ENCODE measurements at places on chromosomes 2 and 18.

GRCh38 chr2:113979191-113980128 lies 89.6 kb downstream of the ACTR3 start:
- DNase-seq = peak; percentile 47

- DNase-seq = peak; percentile 94
These were observed at the start of the genes NIF3L1 and PPIL3 for GRCh38 chr2:200888704-200889625. Gene NIF3L1 (plus strand): TSS chr2:200889371. CDS start chr2:200891944, 2,573 bp downstream. Gene PPIL3 (minus strand): TSS chr2:200889077. CDS start chr2:200887615, 1,462 bp downstream.

DNA sequence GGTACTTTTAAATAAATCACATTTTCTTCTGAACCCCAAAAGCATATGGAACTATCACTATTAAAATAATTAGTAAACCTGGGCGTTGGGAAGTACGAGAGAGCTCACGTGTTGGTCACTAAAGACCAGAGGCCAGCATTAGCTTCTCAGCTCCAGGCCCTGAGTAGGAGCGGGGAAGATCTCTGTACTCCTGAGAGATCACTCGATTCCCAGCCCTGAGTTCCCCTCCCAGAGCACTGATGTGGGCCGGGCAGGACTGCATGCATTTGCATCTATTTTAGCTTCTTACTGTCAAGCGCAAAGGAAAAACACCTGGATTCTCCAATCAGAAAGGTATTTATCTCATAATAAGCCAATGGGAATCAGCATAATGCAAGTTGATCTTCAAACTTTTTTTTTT lies 6.2 kb downstream of the PXDN start:
- no peak for DNase-seq

DNA sequence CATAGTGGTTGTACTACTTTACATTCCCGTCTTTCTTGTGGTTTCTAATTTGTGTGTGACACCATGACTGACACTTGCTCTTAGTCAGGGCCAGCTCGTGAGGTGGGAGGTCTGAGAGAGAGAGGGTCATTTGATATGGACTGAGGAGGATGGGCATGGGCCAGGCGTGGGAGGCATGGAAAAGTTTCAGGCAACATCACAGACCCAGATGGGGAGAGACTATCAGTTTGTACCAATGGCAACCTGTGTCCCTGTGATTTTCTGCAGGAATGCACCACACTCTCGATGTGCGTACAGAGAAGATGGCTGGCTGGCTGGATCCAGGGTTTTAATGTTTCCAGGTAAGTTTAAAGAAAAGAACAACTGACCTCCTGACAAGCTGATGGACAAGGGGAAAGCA lies 273.6 kb downstream of the CYRIA start:
- DNase-seq = no peak

DNA sequence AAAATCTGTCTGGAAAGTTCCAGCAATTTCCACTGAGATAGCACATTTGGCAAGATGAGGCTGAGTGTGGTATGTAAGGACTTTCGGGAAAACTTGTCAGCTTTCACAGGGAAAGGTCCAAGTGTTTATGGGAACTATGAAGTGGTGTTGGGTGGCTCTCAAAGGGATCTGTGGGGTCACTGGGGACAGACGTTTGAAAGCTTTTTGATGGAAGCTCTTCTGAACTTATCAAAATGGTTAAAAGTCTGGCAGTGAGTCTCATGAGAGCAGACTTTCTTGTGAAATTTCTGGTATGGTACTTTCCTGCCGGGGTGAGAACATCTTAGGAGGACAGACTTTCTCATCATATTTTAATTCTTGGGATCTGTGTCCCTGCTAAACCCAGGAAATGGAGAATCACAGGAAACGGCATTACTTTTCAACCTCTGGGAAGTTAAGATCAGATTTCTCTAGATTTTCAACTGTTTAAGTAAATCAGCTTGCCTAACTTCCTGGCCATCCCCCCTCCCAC lies 546.3 kb upstream of the ZEB2 start:
- DNase-seq = no peak

- no peak for DNase-seq
These were observed 323.1 kb downstream of the KCNJ3 start for GRCh38 chr2:155021618-155022017.

- no peak for DNase-seq
These were observed 86.7 kb downstream of the PLB1 start for GRCh38 chr2:28582595-28582994.

DNA sequence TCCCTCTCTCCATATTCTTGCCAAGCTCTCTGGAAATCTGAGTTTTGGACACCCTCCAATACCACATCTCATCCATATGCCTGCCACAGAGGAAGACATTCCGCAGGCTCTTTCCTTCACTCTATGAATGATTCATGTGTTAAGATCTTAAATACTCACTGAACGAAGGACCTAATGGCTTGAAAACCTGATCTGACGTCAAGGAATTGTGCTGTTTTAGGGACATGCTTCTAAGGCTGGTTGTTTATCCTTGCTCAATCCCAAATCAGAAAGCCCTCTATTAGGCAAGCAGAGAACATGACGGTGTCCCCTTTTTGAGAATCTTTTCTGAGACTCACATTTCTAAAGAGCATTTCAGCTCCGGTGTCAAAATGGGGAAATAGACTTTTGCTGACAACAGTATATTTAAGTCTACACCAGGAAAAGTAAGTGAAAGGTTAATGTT lies 83.7 kb upstream of the GALNT5 start:
- DNase-seq = no peak

- no peak for DNase-seq
These were observed 31.5 kb downstream of the CPO start for GRCh38 chr2:206970589-206971360.

DNA sequence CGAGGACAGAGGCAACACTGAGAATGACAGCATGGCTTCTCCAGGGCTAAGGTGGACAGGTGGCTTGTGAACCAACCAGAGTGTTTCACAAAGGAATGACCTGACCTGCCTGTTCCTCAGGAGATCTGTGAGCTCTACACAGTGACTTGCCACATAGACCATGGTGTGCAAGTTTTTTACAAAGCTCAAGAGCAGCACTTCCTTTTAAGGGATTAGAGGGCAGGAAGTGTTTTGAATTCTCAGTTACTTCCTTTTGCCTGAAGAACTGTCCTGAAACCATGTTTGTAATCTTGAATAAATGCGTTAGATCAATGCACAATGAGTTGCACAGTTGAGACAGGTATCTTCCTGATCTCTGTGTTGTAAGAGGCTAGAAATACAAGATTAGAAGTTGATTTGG lies 421.9 kb downstream of the THSD7B start:
- DNase-seq = no peak
